Activated CD4-positive, alpha-beta memory T cell treated with anti-CD3 and anti-CD28 coated beads for 36 hours (primary cell): ENCODE measurements at places on chromosomes 1 and 21. TPM values are rescaled to one million over a fixed set of nuclear protein-coding genes. Genes with fewer than 3 reads are reported as not detected.

EVI5 gene
- 37.2 TPM for total RNA-seq

FAAH gene
- 5.3 TPM for total RNA-seq

KCNN3 gene
- total RNA-seq, result 0.14 TPM

CACNA1S gene
- total RNA-seq, result not detected

SYT2 gene
- not detected for total RNA-seq

TRIM67 gene
- total RNA-seq, result not detected

FCRL5 gene
- total RNA-seq, result not detected

FCRL1 gene
- not detected for total RNA-seq

MMP23B gene
- total RNA-seq, result 0.61 TPM

TNFRSF9 gene
- total RNA-seq, result 59.9 TPM

RASAL2 gene
- total RNA-seq, result not detected

BTBD8 gene
- total RNA-seq, result 2.9 TPM

CREG1 gene
- total RNA-seq, result 13.5 TPM

PLXNA2 gene
- 0.29 TPM for total RNA-seq

C2CD4D gene
- total RNA-seq, result 3.3 TPM

PTCH2 gene
- total RNA-seq, result 0.62 TPM

ATP13A2 gene
- total RNA-seq, result 45.9 TPM

MAD2L2 gene
- 88.5 TPM for total RNA-seq

AKIRIN1 gene
- 74.3 TPM for total RNA-seq

CRYAA gene
- total RNA-seq, result not detected

CFHR1 gene
- not detected for total RNA-seq

TESK2 gene
- total RNA-seq, result 4.6 TPM

KCNE1 gene
- 0.21 TPM for total RNA-seq

TPTE gene
- not detected for total RNA-seq

MARK1 gene
- total RNA-seq, result not detected

MIXL1 gene
- total RNA-seq, result not detected

F13B gene
- total RNA-seq, result not detected

DMBX1 gene
- total RNA-seq, result 0.10 TPM

EXO1 gene
- total RNA-seq, result 44.3 TPM

PLA2G2F gene
- total RNA-seq, result not detected

ZNF648 gene
- total RNA-seq, result not detected

CR1L gene
- total RNA-seq, result not detected

HOOK1 gene
- 13.3 TPM for total RNA-seq

BSND gene
- total RNA-seq, result not detected

KRTAP11-1 gene
- not detected for total RNA-seq

SELL gene
- 110 TPM for total RNA-seq

UTP11 gene
- 52.3 TPM for total RNA-seq

SMG7 gene
- total RNA-seq, result 46.2 TPM

KMO gene
- total RNA-seq, result not detected

SYPL2 gene
- not detected for total RNA-seq

IVL gene
- total RNA-seq, result not detected

MTF1 gene
- 21.1 TPM for total RNA-seq

S100A7 gene
- total RNA-seq, result not detected
